T-helper 2 cell (primary cell): ENCODE measurements at places on chromosomes 12 and 14.

GRCh38 chr12:128980623-128981022, 127.3 kb downstream of the GLT1D1 start:
- no peak for DNase-seq

- no peak for DNase-seq
These were observed 1.3 kb upstream of the ADGRD1 start for GRCh38 chr12:130952171-130952954.

DNA sequence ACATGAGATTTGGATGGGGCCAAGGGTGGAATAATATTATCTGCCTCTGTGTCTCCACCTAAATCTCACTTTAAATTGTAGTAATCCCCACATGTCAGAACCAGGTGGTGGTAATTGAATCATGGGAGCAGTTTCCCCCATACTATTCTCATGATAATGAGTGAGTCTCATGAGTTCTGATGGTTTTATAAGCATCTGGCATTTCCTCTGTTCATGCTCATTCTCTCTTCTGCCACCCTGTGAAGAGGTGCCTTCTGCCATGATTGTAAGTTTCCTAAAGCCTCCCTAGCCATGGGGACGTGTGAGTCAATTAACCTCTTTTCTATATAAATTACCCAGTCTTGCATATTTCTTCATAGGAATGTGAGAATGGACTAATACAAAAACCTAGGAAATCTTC, 29.9 kb downstream of the TSPAN19 start:
- no peak for DNase-seq

DNA sequence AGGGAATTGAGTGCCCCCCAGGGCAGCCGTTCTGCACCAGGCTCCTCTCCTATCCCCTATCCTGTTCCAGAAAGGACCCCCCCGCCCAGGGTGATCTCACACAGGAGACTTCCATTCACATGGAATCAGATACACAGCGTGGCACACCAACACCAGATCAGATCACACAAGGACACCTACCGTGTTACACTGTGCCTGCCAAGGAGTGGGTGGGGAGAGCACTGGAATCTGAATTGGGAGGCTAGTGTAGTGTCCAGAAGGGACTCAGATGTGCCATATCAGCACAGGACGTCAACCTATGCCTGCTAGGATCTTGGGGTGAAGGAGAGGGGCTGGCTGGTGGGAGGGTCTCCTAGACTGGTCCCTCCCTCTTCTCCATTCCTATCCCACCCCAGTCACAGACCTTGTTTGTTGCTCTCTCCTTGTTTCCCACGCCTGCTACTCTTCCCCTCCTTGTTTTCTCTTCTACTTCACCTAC, 2.3 kb downstream of the PTMS start:
- no peak for DNase-seq

- DNase-seq: no peak
These were observed 30.6 kb downstream of the NGB start for GRCh38 chr14:77240336-77240915.

DNA sequence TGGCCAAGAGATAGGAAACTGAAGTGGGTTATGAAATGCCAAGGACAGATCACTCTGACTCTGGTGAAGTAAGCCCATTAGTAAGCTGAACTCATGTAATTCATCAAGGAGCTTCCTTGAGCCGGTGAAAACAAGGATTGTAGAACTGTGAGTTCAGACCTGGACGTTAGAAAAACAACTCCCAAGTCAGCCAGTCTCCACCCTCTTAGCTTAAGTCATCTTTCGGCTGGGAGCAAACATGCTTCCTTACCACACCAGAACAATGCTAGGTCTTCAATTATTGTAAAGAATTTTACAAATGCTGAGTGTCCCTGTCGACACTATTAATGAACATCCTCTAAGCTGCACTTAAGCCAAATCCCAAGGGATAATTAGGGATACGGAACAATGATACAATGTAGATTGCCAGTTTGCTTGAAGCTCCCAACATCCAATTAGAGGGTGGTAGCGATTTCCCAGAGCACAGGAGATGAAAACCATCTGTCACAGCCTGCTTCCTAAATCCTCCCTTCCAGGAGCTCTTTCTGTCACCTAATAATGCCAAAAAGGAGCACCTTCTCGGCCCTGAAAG, 45.7 kb upstream of the VASH1 start:
- no peak for DNase-seq

DNA sequence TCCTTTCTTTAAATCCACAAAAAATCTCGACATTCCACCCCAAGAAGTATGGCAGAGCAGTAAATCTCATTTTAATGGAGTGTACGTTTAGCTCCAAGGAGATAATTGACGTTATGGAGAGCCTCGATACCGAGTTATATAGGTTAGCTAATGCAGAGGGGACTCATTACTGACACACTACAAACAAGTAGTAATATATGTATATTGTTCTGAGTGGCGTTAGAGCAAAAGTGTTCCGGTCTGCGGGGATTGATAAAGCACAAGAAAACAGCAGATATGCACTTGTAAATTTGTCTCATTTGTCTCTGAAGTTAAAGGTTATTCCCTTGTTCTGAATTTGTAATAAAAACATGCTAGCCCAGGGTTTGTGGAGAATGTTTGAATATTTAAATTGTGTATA, 84.1 kb downstream of the BCL11B start:
- DNase-seq: no peak

GRCh38 chr14:65054471-65055085, 47.7 kb downstream of the MAX start:
- no peak for DNase-seq

DNA sequence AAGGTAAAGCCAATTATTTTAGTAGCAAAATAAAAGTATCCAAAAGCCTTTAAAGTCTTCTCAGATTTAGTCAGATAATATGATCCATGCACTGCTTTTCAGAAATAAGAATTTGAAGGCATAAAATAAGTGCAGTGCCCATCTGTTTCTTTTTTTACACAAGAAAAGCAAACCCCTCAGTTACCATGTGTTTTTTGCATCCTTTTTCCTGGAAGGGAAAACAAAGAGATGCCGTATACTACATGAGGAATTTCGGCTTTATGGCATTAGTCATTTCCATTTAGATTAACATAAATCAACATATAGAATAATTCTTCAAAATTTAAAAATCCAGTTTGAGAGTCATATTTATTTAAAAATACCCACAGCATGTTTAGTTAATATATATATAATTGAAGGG, 70.0 kb upstream of the GNPNAT1 start:
- no peak for DNase-seq

DNA sequence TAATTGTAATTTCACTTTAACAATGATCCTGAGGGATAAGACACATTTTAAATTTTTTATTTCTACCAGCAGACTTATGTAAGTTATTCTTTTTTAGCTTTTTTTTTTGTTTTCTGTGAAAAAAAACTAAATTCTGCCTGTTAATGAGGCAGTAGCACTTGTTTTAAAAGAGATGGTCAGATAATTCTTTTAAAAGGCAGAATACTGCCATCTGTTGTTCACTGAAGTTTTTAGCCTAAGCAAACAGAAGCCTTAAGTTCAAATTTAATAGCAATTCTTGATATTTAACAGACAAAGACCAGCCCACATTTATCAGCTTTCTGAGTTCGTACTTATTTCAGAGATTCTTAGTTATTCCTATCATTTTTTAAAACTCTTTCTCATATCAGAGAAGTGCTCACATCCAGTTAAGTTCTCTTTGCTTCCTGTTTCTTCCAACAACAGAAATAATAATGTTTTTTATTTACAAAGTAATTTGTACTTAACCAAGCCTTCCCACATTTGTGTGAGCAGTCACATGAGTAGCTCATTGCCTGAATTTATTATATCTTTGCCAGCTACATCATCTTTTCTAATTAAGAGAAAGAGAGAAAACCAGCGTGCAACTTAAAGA, 93.4 kb upstream of the SLCO1C1 start:
- no peak for DNase-seq

GRCh38 chr12:112091563-112091962, 17.0 kb downstream of the NAA25 start:
- DNase-seq: no peak

DNA sequence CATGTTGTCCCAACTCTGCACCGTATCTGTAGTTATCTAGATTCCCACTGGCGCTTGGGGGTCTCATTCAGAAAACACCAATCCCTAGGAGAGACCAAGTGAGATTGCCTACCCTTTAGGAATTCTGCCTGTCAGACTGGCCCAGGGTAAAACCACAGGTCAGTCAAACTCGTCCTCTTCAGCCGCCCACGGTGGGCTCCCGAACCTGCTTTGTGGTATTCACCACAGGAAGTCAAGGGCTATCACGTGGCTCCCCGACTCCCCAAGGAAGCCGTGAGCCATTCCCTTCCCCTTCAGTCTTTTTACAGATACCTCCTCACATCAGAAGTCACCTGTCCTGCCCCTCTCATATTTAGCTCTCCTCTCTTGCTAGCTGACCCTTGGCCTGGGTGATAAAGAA, 159.9 kb downstream of the EGLN3 start:
- no peak for DNase-seq

DNA sequence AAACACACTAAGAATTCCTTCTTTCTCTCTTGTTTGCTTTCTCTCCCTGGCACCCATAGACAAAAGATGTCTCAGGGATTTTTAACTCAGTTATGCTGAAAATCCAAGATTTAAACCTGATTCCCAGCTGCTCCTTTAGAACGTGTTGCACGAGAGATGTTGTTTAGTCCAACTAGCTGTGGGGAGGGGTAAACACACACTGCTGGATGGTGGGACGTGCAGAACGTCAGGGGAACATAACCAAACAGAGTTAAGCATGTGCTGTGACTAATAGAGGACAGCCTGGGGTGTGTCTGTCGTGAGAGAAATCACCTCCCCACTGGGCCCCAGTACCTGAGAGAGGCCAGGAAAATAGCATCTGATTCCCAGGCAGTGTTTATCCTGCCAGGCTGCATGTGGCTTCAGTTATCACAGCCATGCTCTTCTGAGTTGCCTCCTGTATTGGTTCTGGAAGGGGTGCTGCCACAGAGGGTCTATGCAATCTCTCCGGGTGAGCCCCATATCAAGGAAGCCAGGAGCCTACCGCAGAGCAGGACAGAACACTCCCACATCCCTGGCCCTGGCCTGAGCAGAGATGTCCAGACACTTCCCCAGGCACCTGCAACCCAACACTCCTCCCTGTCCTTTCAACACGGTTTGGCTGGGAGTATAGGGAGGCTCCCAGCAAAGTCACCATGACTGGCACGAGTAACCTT, 112.7 kb upstream of the EGLN3 start:
- no peak for DNase-seq

GRCh38 chr14:100066962-100067361, 1.7 kb downstream of the EVL start:
- peak; percentile 68 for DNase-seq

DNA sequence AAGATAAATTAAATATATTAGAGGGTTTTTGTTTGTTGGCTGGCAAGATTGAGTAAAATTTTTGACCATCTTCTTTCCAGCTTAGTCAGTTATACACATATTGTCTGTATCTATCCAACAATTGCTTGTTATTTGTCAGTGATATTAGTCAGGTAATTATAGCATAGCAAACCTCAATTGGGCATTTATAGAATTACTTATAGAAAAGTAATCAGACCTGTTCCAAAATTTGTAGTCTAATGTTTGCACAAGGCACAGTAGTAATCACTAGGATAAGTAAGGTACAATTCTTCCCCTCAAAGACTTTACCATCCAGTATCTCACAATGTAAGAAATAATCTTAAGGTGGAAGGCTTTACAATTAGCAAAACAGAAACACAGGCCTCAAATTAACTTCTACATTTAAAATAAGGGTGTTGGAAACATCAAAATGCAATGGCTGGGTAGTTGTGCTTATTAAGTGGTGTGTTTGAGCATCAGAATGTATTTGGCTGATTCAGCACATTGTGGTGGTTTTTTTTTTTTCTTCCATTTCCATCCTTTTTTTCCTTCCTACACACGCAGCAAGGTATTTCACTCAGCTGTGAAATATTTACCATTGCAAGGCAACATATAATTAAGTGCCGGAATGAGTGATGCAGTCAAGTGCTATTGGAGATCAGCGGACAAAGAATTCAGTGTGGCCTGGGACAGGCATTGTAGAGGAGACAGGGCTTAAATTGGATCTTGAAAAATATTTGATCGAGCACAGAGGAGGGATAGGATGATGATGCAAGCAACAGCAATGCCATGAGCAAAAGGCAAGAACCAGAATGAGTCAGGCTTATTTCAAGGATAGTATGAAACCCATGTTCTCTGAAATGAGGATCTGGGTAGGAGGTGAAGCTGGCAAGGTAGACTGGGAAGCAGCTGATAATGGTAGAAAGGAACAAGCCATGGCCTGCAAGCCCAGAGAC, 178.2 kb downstream of the AKAP6 start:
- no peak for DNase-seq

- no peak for DNase-seq
These were observed 181.3 kb downstream of the ITPR2 start for GRCh38 chr12:26651566-26652188.

GRCh38 chr14:90828642-90829487, 12.6 kb upstream of the TTC7B start:
- DNase-seq: peak; percentile 76

DNA sequence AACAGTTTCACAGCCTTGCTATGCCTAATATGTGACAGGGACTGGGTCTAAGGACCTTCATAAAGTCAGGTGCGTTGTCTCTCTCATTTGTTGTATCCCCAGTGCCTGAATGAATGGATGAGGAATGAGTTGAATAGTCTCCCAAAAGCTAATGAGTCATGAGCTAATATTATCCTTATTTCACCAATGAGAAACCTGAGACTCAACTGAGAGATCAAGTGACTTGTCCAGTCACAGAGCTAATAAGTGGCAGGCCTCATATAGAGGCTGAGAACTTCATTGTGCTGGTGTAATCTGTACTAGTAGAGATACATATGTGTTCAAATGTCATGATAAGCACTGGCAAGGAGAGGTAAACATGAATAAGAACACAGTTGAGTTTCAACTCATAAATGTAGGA, 612.4 kb downstream of the NRXN3 start:
- DNase-seq: no peak

DNA sequence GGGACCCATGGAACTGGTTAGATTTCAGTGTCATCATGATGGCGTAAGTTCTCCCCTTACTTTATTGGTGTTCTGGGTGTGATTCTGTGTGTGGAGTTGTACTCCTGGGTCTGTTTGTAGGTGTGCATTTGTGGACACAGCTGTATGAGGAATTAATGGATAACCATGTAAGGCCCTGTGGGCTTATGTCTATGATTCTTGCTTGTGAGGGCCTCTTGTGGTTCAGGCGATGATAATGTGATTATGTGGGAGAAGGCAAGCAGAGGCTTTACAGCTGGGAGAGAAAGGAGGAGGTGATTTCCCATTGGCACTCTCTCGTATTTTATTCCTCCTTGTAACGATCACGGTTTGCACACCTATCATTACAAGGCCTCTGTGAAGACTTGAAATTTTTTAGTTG, 96.1 kb downstream of the SCN8A start:
- DNase-seq: no peak
